ENCODE measurements at places on chromosomes 6 and 20.

- no peak for DNase-seq
Observed at GRCh38 chr6:77205936-77206335, 257.4 kb downstream of the HTR1B start.

DNA sequence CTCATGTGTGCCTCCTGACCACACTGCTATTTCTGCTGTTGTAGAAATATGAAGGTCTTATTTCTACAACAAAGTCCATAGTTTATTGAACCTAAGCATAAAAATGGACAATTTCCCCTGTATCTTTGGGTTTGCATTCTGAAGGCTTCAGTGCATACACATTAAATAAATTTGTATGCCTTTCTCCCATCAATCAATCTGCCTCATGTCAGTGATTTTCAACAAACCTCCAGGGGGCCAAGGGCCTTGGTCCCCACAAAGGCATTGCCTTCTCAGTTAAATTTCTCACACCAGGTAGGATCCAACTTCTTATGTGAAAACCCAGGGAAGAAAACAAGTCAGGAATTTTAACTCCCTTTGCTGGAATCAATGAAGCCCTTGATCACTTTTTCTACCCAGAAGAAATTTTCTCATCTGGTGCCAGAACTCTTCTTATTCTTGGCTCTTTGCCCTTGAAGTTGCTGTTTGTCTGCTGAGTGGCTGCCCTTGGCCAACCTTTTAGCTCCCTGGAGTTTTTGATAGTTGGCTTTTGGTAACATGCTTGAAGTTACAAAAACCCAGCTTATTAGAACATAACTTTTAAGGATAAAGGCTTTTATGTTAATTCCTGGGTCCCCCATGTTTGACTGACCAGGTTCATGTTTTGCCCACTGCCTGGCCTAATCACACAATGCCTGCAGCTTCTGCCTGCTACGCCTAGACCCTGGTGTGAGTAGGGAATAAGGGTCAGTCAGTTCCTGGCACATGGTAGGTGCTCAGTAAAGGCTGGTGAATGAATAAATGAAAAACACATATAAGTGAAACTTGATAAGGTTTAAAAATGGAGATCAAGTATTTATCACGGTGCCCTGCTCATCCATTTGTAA lies 37.0 kb downstream of the SHLD1 start:
- peak; percentile 27 for DNase-seq

- DNase-seq = no peak
Observed at GRCh38 chr6:7238526-7238899, 74.5 kb downstream of the SSR1 start.

GRCh38 chr6:26478985-26479278 lies 21.2 kb upstream of the BTN1A1 start:
- no peak for DNase-seq

DNA sequence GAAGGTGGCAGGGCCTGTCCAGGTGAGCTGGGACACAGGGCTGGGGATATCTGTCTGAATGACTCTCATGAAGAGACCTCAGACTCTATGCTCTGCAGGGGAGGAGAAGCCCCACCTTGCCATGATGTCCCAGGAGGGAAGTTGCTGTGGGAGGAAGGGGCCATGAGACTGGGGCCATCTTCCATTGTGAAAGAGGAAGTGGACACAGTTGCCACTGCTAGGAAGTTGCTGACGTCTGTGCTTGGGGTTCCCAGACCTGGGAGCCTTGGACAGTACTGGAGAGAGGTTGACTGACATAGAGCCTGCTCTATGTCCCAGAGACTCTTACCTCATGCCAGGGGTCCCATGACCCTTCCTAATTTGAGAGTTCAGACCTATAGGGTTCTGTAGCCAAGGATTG lies 24.5 kb downstream of the SIRPB1 start:
- no peak for DNase-seq

DNA sequence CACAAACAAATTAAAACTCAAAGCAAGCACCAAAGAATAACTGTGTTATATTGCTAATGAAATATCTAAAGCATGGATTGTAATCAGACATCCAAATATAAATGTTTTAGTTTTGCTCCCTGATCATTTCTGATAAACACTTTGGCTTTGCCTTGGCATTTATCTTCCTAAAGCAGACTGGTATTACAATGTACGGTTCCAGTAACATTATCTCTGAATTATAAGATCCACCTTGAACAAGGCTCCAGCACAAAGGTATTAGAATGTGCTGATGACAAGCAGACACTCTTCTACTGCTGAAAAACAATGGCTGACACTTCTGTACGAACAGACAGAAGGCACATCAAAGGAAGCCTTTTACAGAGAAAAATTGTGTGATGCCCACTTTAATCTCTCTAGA lies 74.6 kb downstream of the INSM1 start:
- no peak for DNase-seq

GRCh38 chr6:45706319-45706718 lies 309.3 kb downstream of the CLIC5 start:
- DNase-seq = no peak

DNA sequence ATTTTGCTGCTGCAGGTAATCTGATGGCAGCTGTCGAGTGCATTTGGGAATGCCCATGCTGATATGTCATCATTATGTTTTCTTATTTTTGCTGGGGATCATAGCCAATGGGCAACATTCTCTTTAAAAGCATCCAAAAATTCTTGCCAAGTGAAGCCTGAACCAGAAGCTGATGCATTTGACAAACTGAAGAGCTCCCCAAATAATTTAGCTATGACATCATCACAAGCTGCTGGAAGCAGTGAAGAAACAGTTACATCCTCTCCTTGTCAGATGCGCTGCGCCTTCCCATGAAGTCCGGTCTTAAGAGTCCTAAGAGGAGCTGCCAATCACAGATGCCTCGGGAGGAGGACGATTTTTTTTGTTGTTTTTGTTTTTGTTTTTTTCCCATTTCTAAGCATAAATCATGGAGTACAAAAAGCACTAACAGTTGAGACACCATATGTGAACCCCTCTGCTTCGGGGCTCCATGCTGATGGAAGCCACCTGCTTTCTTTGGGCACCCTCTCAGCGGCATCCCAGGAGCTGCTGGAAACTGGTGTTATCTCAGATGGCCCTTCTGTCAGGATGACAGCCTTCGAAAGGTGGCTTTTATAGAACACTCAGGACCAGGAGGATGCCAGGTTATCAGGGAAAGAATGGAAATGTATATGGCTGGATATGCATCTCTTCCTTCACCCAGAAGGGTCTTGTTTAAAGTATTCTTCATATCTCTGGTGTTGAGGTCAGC lies 56.1 kb upstream of the FOXQ1 start:
- no peak for DNase-seq

DNA sequence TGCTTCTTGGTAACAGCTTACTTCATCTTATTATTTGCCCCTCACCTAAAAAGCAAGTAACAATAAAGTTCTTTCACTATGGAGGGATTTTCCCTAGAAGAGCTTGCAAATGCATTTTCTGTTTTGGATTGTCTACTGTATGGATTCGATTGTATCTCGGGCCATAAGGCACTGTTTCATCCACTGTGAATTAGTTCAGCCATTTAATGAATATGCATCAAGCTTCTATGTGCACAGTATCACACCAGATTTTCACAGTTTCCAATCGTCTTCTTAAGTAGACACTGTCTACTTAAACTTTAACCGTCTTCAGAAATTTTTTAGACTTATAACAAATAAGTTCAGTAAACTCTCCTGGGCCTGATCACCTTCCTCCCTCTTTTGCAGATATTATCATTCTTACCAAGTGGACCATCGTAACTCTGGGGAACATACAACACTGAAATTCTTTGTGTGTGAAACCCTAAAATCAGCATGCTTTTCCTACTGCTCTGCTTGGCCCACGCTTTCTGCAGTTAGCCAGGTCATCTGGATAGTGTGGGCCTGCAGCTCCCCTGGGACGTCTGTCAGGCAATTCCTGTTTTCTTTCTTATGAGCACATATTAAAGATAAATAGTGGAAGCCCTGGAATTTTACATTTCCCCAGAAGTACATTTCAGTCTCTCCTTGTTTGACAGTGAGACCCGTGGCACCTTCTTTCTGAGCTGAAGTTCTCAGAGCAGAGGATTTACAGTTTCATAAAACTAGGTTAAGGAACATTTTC lies 136.5 kb upstream of the PDE10A start:
- DNase-seq = no peak

DNA sequence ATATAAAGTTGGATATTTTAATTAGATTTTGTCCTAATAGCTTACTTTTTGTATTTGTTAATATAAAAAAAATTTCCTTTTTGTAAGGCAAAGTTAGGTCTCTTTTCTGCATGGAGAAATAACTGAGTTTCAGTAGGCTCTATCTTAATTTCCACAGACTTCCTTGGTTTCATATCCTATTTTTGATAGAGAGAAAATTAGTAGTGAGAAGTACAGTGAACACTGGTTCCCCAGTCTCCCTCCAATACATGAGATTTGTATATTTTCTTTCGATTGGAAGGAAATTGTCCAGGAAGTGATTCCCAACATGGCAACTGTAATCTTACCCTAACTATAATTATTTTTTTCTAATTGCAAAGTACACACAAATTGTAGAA lies 26.4 kb downstream of the TRIM27 start:
- DNase-seq = peak; percentile 60

- DNase-seq = no peak
Observed at GRCh38 chr20:59141818-59142581, 21.6 kb upstream of the ZNF831 start.

DNA sequence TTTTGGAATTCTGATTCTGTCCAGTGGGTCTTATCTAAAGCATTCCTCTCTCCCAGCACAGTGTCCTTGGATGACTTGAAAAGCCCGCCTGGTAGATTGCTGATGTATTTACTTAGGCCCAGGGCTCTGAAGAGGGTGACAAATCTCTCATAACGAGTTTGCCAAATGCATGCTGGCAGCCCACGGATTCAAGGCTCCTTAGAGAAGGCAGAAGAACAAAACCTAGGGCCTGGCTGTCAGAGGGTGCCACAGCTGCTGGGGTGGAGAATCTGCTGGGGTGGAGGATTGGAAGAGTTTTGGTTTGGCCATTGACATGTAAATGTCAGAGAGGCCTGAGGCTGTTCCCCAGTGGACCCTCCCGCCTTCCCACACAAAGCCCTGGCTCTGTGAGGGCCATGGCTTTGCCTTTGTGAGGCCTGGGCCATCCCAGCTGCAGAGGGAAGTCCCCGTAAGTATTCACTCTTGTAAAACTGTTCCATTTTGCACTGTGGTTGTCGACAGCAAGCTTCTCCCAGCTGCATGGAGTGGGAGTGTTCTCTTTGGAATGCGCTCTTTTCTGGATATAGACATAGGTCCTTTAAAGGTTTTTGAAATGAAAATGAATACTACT lies 50.3 kb downstream of the ANKRD6 start:
- peak; percentile 47 for DNase-seq

DNA sequence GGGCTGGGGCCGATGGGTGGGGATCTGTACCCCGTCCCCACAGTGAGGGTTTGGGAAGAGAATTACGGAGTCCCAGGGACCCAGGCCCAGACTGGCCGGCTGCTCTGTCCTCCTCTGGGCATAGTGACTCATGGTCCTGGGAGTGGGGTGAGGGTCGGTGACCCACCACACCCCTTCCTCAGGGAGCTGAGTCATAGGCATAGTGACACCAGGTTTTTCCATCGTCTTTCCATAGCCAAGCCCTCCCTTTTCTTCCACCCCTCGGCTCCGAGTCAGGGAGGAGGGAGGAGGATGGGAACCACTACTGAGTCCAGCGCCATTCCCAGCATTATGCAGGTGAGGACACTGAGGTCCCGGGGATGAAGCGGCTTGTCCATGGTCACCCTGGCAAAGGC lies 8.9 kb downstream of the CYP21A2 start:
- no peak for DNase-seq

DNA sequence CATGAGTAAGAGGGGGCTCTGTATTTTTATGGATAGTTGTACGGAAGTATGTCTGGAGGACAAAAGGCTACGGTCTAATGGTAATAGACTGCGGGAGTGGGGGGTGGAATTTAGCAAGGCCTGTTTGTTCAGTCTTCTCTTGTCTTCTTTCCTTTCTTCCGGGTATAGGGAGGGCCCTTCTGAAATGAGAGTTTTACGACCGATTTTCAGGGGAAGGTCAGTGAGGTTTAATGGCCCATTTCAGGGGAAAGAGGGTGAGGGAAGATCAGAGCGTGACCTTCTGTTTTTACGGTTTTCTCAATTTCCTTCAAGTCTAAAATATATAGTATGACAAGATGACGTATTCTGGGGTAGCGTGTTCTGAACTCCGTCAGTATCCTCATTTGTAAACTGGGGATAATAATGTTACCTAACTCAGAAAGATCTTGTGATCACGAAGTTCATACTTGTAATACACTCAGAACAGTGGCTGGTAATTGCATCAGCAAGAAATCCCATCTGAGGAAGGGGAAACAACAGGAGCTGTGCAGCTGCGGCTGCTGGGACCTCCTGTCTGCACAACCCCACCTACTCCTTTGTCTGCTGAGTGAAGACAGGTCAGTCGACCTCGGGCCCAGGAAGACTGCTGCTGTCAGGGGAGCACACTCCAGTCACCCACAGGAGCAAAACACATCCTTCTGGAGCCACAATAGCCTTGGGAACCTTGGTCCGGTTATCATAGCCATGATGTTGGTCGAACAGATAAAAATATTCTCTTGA lies 90.4 kb downstream of the MAP3K7 start:
- no peak for DNase-seq

- DNase-seq = no peak
Observed at GRCh38 chr6:11207199-11207968, 25.1 kb downstream of the NEDD9 start.

- no peak for DNase-seq
Observed at GRCh38 chr6:117018771-117019170, 141.7 kb downstream of the RFX6 start.

DNA sequence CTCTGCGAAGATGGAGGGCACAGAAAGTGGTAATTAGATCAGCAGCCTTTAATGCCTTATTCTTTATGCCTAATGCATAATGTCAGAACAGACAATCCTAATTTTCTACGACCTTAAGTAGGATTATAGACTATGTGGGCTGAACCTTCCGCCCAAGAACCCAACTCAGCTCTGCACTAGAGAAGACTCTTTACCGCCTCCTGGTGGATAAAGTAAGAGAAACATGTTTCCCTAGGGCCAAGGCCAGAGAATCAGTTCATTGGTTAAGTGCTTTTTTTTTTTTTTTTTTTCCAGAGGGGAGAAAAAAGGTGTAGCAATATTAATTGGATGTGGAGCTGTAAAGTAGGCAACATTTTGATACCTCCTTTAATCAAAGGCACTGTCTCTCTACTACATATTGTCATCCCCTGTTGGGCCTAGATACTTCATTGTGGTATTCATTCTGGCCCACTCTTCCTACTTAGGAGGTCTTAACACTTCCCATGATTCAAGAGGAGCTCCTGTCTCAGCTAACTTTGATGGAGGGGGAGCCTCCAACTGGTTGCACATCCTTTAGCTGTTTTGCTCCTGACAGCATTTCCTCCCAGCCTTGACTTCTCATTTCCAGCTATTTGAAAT lies 124.9 kb upstream of the NRN1 start:
- no peak for DNase-seq

DNA sequence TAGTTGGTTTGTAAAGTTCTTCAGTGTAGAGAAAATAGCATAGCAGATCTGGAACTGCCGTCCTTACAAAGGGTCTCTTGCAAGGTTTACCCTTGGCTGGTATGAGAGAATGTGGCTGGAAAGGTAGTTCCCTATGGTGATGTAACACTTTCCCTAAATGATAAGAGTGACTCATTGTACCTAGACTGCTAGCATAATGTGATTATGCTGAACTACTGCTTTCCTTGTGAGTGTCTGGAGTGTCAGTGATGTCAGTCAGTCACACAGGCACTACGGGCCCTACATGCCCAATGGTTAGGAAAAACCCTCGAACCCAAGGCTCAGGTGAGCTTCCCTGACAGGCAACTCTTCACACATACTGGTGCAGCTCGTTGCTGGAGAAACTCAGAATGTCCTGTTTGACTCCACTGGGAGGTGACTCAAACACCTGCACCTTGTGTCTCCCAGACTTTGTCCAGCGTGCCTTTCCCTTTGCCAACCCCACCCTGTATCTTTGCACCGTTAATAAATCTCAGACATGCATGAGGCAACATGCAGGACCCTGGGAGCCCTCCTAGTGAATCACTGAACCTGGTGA lies 28.4 kb upstream of the LY86 start:
- DNase-seq = no peak

Measured in NCI-H2029 treated with DMSO at 0.1 percent for 48 hours (cell line).